Trophoblast cell (in vitro differentiated cells and primary cell): ENCODE measurements at places on chromosomes 1 and 21.

DNA sequence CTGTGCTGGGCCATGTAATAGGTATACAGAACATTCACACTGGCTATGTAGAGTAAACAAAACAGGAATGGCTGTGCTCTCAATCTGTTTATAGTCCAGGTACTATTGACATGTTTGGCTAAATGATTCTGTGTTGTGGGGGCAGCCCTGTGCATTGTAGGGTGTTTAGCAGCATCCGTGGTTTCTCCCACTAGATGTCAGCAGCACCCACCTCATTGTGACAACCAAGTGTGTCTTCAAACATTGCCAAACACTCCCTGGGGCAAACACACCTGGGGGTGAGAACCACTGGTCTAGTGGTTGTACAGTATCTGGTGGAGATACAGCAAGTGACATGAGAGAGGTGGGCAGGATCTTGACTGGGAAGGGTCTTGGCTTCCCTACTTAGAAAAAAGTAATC, 80.4 kb upstream of the SPATA6 start:
- peak; percentile 14 for DNase-seq
- no peak overlapping the region for H3K27ac ChIP-seq
- no peaks in the 10 kb centered on the region for H3K4me1 ChIP-seq
- H3K36me3 ChIP-seq = no peaks in the 10 kb centered on the region
- no peaks in the 10 kb centered on the region for H3K27me3 ChIP-seq

DNA sequence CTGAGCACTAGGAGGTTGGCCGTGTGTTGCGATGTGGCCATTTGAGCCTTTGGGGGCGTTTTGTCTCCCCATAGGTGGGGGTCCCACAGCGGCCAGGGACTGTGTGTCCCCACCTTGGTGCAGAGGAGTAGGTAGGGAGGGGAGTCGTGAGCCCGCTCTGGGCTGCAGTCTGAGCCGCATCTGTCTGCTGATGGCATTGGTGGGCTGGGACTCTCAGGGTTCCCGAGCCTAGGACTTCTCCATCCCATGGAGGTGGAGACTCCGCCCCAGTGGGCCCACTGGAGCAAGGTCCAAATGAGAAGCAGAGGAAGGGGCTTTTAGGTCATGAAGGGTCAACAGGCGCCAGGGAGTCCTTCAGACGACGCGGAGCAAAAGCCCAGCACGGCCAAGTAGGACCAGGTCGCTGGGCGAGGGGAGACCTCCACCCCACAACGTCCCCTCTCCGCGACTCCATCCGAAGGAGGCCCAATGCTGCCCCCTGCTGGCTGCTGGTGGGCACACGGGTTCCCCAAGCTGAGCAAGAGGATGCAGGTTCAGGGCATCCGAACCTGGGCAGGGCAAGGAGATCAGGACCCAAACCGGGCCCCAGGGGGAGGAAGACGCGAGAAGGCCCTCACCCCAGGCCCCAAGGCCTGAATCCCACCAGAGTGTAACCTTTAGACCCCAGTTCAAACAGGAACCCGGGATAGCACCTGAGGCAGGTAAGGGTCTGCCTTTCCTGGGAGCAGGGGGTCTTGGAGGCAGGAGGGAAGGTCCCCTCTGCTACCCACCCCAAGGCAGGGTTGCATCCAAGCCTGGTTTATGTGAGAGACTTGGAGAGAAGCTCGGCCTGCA, 14.9 kb downstream of the TTC34 start:
- no peak overlapping the region for H3K4me3 ChIP-seq
- H3K27me3 ChIP-seq = no peaks in the 10 kb centered on the region
- no peaks in the 10 kb centered on the region for H3K36me3 ChIP-seq
- DNase-seq = no peak
- no peak overlapping the region for H3K27ac ChIP-seq

DNA sequence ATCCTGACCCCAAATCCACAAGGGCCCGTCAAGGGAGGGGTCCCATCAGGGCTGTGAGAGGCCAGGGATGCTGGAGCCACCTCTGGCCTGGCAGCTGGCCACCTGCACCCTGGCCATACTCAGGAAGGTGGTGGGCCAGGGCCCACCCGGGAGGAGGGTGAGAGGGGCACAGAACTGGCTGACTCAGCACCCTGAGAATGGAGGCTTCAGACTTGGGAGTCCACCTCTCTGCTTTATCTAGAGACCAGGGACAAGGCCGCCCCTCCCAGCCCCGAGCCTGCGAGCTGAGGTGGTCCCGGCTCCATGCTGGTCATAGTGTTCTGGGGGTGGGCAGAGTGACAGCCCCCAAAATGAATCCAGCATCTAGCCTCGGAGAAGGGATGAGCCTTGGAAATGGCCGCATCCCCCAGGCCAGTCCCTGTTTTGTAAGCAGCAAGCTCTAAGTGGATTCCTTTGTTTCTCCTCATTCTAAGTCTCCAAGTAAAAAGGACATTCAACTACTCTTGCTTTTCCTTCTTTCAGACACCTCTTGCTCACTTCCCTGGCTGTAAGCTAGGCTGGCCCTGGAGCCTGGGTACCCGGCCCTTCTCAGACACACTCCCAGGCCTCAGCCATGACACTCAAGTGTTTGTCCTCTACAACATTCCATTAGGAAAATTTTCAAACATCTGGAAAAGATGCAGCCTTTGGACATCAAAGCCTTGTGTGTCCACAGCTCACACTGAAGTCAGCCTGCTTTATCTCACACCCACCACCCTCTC, 12.3 kb downstream of the WNT3A start:
- peaks cover 4% of the 10 kb centered on the region for H3K27me3 ChIP-seq
- no peak overlapping the region for H3K27ac ChIP-seq
- no peaks in the 10 kb centered on the region for H3K4me1 ChIP-seq
- no peak overlapping the region for H3K4me3 ChIP-seq

- H3K4me3 ChIP-seq = no peak overlapping the region
- peak; percentile 11 for DNase-seq
Measured at GRCh38 chr1:113835686-113836290, 23.5 kb upstream of the RSBN1 start.

- H3K27ac ChIP-seq = no peak overlapping the region
- H3K4me3 ChIP-seq = no peak overlapping the region
- H3K4me1 ChIP-seq = peaks cover 9% of the 10 kb centered on the region
- no peak for DNase-seq
- H3K27me3 ChIP-seq = no peaks in the 10 kb centered on the region
Measured at GRCh38 chr1:229272164-229273158, 1.6 kb downstream of the RAB4A start.

DNA sequence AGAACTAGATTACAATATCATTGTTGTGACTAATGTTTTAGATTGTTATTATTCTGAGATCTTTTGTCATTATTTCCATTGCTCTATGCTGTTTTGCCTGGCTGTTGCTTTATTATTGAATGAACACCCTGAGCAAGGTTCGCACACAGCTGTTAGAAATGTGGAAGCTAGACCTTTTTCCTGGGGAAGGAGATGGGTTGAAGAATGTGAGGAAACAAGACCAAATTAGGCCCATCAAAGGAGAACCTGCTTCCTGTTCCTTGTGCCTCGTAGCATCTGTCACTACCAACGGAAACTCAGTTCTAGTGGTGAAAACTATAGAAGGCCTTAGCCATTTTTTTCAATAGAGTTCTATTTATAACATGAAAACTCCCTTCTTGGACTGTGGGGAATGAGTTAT, 68.7 kb downstream of the RGL1 start:
- DNase-seq = no peak
- H3K27me3 ChIP-seq = no peaks in the 10 kb centered on the region
- H3K27ac ChIP-seq = no peak overlapping the region
- H3K4me1 ChIP-seq = peaks cover 10% of the 10 kb centered on the region

DNA sequence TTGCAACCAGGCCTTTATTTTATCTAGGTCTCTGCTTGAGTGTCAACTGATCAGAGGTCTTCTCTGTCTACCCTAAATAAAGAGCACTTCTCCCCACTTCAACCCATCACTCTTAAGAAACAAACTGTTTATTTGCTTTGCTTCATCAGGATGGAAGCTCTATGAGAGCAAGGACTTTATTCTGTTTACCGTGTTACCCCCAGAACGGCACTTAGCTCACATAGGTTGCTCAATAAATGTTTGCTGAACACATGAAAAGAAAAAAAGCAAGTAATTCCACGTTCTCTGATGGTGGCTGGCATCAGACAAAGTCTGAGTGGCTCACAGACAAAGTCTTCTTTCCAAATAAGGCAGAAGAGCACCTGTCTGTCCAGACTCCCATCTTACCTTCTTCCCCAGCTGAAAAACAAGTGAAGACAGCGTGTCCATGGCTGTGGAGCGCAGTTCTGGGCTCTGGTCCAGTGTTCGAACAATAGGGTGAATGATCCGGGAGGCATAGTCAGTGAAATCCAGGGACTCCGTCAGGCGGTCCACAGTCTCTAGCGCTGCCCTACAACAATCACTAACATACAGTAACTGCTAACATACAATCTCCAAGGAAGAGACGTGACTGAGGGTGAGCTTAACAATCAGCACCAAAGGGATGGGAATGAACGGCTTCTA, 22.9 kb downstream of the ANGPTL7 start:
- H3K4me1 ChIP-seq = no peaks in the 10 kb centered on the region
- H3K27me3 ChIP-seq = no peaks in the 10 kb centered on the region
- no peak overlapping the region for H3K4me3 ChIP-seq
- no peak for DNase-seq
- H3K36me3 ChIP-seq = peaks cover 32% of the 10 kb centered on the region
- no peak overlapping the region for H3K27ac ChIP-seq

DNA sequence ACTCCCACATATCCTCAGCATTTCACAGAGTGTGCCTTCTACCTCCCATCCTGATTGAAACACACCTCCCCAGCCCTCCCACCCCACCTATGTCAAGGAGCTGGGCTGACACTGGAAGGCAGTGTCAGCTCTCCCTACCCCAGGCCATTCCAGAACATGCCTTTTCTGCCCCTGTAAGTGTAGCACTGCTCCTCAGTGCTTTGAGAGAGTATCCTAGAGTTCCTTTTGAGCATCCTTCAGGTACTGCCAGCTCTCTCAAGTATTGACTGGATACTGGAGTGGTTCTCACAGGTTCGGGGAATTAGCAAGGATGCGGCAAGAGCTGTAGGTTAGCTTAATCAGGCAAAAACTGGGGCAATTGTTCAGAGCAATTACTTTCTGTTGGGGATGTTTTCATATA, 21.8 kb downstream of the C1orf116 start:
- H3K27ac ChIP-seq = no peak overlapping the region
- peaks cover 3% of the 10 kb centered on the region for H3K4me1 ChIP-seq
- H3K36me3 ChIP-seq = no peaks in the 10 kb centered on the region
- no peak overlapping the region for H3K4me3 ChIP-seq
- no peak for DNase-seq

DNA sequence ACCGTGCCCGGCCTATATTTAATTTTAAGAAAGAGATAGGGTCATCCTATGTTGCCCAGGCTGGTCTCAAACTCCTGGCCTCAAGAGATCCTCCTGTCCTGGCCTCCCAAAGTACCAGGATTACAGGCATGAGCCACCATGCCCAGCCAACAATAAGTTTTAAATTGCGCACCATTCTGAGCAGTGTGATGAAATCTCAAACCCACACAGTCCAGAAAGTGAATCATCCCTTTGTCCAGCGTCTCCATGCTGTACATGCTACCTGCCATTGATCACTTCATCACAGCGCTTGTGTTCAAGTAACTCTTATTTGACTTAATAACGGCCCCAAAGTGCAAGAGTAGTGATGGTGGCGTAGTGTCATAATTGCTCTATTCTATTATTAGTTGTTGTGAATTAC, 75.4 kb downstream of the APP start:
- H3K4me1 ChIP-seq = peaks cover 9% of the 10 kb centered on the region
- no peaks in the 10 kb centered on the region for H3K36me3 ChIP-seq

GRCh38 chr1:92934395-92935378, 26.6 kb downstream of the DIPK1A start:
- H3K4me3 ChIP-seq = no peak overlapping the region
- peak overlapping the region; percentile 53 for H3K27ac ChIP-seq
- H3K27me3 ChIP-seq = no peaks in the 10 kb centered on the region
- no peak for DNase-seq

GRCh38 chr1:218374401-218375353, 29.5 kb downstream of the TGFB2 start:
- H3K4me3 ChIP-seq = no peak overlapping the region
- H3K4me1 ChIP-seq = peaks cover 24% of the 10 kb centered on the region
- peak overlapping the region; percentile 85 for H3K27ac ChIP-seq
- peaks cover 2% of the 10 kb centered on the region for H3K36me3 ChIP-seq
- H3K27me3 ChIP-seq = no peaks in the 10 kb centered on the region

- H3K4me1 ChIP-seq = peaks cover 4% of the 10 kb centered on the region
- H3K27me3 ChIP-seq = no peaks in the 10 kb centered on the region
- no peaks in the 10 kb centered on the region for H3K36me3 ChIP-seq
- DNase-seq = no peak
Measured at GRCh38 chr1:14655385-14655784, 56.9 kb downstream of the KAZN start.

DNA sequence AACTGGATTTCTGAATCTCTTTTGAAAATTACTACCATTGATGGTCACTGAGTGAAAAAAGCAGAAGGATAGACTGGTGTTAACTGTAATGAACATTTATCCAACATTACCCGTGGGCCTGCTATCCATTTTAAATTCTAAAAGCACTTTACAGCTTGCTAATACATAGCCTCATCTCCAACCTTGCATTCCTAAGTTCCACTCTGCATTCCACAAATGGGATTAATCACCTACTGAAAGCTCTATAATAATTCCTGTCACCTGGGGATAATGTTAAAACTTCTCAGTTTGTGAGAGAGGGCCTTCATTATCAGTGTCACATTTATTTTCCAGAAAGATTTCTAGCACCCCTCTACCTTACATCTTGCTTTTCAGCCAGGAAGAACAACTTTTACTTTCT, 38.2 kb downstream of the PTPRC start:
- H3K36me3 ChIP-seq = no peaks in the 10 kb centered on the region
- H3K27ac ChIP-seq = no peak overlapping the region
- H3K4me1 ChIP-seq = peaks cover 2% of the 10 kb centered on the region
- no peak overlapping the region for H3K4me3 ChIP-seq

DNA sequence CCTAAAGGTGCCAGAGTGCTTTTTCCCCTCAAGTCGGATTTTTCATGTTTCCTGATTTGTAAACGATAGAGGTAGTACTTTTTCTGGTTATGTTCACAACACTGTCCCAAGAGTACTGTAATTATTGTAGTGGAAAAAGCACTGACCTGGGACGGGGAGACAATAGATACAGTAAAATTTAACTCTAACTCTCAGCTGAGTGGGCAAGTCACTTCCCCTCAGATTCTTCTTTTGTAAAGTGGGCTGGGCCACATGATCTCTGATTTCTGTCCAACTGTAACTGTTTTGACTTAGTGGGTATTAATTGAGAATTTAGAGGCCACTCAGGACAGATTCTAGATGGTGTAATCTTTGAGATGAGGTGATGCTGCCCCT, 19.1 kb downstream of the MARCKSL1 start:
- H3K27me3 ChIP-seq = no peaks in the 10 kb centered on the region
- H3K4me1 ChIP-seq = no peaks in the 10 kb centered on the region
- H3K4me3 ChIP-seq = no peak overlapping the region
- peaks cover 22% of the 10 kb centered on the region for H3K36me3 ChIP-seq
- H3K27ac ChIP-seq = no peak overlapping the region
- no peak for DNase-seq
